Immature natural killer cell (primary cell): ENCODE measurements at places on chromosomes 2 and 18. TPM values are rescaled to one million over a fixed set of nuclear protein-coding genes. Genes with fewer than 3 reads are reported as not detected.

- no peak for DNase-seq
These were observed 1.4 kb upstream of the ANXA4 start for GRCh38 chr2:69740502-69740951.

- DNase-seq = no peak
These were observed 40.4 kb downstream of the CHST9 start for GRCh38 chr18:27144672-27145071.

Gene INPP5D
- polyA plus RNA-seq = 73.5 TPM

Gene PARD6G
- 0.34 TPM for polyA plus RNA-seq

DNA sequence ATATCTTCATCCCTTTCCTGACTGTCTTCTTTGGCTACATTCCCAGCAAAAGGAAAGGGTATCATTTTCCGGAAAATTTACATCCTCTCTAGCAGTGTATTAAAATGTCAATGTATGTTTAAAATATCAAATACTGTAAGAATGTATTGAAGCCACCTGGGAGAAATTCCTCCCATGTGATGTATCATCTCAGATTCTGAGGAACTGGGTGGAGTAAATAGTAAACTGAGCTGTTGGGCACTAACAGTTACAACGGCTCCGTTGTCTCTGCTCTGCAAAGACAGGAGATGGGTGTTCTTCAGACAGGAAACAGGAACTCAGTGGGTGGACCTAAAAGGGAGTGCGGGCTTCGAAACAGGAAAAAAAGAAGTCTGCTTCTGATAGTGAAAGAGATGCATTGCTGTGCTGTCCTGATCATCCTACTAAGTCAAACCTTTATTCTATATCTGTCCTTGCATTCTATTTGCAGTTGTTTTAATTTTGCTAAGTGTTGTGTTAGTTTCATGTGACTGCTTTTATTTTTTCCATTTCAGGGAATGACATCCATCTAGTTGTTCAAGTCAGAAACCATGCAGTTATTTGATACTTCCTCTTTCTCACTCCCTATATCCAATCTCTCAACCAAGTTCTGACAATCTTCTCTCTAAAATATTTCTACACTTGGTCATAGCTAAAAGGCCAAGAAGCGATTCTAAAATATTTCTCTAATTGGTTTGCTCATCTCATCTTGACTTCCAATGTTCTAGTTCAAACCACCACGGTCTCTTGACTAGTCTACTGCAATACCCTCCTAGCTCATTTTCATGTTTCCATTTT, 19.4 kb downstream of the DOK1 start:
- DNase-seq = peak; percentile 23
